Small intestine (tissue), 16 donors: ENCODE measurements at places on chromosomes 12 and 14.

- no peak for DNase-seq
Measured at GRCh38 chr14:79658221-79658620, 553.1 kb downstream of the DIO2 start.

GRCh38 chr14:67068251-67068650, 121.0 kb upstream of the GARIN2 start:
- no peak for DNase-seq

GRCh38 chr12:57734591-57734990, 4.0 kb downstream of the AGAP2 start:
- DNase-seq, result no peak

DNA sequence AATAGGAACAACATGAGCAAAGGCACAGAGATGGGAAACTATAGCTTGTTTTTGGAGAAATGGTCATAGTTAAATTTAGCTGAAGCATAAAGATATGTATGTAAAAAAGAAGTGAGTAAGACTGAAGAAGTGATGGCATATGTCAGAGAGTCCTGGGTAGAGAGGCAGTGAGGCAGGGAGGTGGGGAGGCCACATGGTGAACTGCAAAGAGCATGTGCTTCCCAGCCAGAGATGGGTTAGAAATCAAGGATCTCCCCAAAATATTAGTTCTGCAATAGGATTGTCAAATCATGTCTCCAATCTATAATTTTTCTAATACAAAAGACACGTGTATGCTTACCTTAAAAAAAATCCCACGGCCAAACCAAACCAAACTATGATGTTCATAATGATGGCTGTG, 82.1 kb upstream of the STXBP6 start:
- no peak for DNase-seq

DNA sequence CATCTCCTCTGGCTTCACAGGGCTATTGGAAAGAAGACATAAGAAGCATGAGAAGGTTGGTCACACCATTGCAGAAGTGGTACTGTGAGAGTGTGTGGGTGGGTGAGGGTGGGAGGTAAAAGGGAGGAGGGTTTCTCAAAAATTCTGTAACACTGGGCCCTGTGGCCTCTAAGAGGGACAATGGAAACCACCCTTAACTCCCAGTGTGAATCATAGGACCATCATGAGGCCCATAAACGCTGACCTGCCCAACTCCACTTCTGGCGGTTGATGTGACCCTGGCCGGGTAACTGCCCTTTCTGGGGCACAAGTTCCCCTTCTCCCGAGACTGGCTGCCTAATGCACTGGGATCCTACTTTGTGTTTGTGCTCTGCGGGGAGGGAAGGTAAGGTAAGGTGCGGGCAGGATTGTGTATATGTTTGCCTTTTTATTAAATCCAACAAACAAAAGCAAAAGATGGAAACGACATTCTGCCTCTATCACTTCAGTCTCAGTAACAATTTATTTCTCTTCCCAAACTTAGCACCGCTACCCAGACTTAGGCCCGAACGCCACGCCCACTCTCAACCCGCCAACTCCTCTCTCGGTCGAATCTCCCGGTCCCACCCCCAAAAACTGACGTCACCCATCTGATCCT, 551 bp downstream of the METTL1 start:
- peak; percentile 76 for DNase-seq

- DNase-seq, result no peak
Measured at GRCh38 chr14:37623971-37624370, 28.5 kb downstream of the TTC6 start.

GRCh38 chr14:54730156-54730961, 163.4 kb downstream of the SAMD4A start:
- DNase-seq, result peak; percentile 3
